ENCODE measurements at places on chromosomes 4 and X.

DNA sequence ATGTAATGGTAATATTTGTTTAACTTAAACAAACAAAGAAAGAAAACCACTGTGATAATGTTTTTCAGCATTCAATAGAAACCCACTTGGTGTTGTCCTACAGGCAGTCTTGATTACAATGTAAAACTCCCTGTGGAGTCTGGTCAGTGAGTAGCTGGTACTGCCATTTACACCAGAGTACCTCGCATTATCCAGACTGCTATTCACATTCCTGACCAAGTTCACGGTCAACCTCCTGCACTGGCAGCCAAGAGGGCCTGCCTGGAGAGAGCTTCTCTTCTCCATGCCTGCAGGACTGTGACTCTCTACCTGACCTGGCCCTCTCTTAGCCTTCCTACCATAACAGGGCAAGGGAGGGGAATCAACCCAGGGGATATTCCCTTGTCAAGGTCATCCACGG lies 2.9 kb upstream of the LONRF3 start:
- no peak overlapping the region for H3K4me3 ChIP-seq
- H3K36me3 ChIP-seq: no peaks in the 10 kb centered on the region
- H3K4me1 ChIP-seq: peaks cover 18% of the 10 kb centered on the region
- H3K27me3 ChIP-seq: peaks cover 100% of the 10 kb centered on the region

- no peaks in the 10 kb centered on the region for H3K4me1 ChIP-seq
- no peak overlapping the region for H3K27ac ChIP-seq
- DNase-seq: no peak
- H3K36me3 ChIP-seq: peaks cover 35% of the 10 kb centered on the region
- peaks cover 13% of the 10 kb centered on the region for H3K27me3 ChIP-seq
- H3K4me3 ChIP-seq: no peak overlapping the region
These were observed 27.0 kb upstream of the NAF1 start for GRCh38 chr4:163193717-163194116.

GRCh38 chrX:50913520-50913919 lies 3.0 kb downstream of the BMP15 start:
- no peaks in the 10 kb centered on the region for H3K36me3 ChIP-seq
- H3K4me1 ChIP-seq: no peaks in the 10 kb centered on the region
- no peaks in the 10 kb centered on the region for H3K27me3 ChIP-seq
- H3K27ac ChIP-seq: no peak overlapping the region
- no peak overlapping the region for H3K4me3 ChIP-seq
- DNase-seq: no peak

GRCh38 chr4:142351958-142352357 lies 494.1 kb downstream of the INPP4B start:
- H3K4me3 ChIP-seq: no peak overlapping the region
- no peaks in the 10 kb centered on the region for H3K36me3 ChIP-seq
- H3K27ac ChIP-seq: no peak overlapping the region
- DNase-seq: no peak
- peaks cover 5% of the 10 kb centered on the region for H3K27me3 ChIP-seq

DNA sequence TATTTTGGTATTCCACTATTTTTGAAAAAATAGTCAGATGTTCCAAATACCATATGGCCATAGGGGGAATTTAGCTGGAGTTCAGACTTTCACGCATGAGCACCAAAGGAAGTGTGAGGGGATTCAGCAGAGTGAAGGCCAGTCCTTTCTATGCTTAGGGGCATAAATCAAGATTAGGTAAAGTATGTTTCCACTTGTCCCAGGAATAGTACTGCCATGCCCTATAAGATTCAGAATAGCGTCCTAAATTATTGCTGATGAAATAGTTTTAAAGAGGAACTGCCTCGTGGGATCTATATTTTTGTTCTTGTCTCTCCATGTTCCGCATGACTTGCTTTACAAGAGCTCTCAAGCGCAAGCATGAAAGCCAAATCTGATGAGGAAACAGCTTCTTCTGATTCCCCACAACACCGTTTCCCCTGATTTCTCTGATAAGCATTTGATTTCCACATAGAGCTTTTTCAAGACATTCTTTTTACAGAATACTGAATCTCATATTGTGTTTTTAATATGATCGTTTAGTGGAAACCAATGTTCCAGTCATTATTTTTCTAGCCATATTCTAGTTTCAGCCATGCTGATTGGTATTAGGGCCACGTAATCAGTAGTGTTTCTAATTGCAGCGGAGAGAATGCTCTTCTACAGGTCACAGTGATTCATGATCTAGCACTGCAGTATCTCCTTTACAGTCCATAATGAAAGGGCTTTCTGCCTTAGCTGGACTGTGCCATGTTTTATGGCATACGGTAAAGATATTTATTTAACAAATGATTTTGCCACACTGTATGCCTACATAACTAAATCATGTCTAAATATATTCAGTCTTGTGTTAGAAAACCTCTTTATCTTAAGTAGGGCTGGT lies 492.3 kb downstream of the CENPC start:
- peaks cover 5% of the 10 kb centered on the region for H3K27me3 ChIP-seq
- no peak overlapping the region for H3K4me3 ChIP-seq
- H3K27ac ChIP-seq: no peak overlapping the region
- H3K36me3 ChIP-seq: no peaks in the 10 kb centered on the region
- H3K4me1 ChIP-seq: peaks cover 27% of the 10 kb centered on the region

DNA sequence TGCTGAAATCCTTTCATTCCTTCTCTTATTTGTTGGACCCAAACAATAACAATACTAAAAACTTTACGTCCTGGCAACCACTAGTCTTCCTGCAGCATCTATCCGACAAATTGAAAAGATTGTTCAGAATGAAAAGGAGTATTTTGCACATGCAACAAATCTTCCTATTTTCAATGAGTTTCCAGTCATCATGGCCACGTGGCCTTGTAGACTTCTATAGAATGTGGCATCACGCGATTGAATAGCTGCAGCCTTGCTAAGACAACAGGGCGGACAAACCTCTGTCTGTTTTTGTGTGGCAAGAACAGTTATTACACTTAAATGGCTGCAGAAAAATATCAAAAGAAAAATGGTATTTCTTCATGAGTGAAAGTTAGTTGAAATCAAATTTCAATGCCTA lies 297.9 kb upstream of the LCORL start:
- no peaks in the 10 kb centered on the region for H3K4me1 ChIP-seq
- H3K27me3 ChIP-seq: no peaks in the 10 kb centered on the region
- no peak overlapping the region for H3K27ac ChIP-seq
- no peak overlapping the region for H3K4me3 ChIP-seq
- DNase-seq: no peak

DNA sequence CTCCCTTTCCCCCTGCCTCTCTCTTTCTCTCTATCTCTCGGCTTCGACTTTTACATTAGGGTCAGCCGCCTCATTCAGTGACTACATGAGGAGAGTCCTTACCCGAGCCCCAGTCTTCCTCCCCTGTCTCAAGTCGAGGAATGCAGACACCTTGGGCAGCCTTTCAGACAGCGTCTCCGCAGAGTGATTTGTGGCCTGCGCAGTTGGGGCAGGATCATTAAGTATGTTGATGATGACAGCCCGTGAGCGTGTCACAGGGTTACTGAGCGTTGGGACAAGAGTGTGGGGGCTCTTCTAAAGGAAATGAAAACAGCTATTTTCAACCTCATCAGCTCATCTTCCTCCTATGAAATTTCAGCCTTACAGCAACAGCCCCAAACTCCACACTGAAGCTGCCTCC lies 312.1 kb upstream of the GATB start:
- no peaks in the 10 kb centered on the region for H3K27me3 ChIP-seq
- H3K36me3 ChIP-seq: no peaks in the 10 kb centered on the region
- H3K27ac ChIP-seq: no peak overlapping the region
- H3K4me3 ChIP-seq: no peak overlapping the region

- H3K4me1 ChIP-seq: peaks cover 5% of the 10 kb centered on the region
- no peak overlapping the region for H3K27ac ChIP-seq
- H3K27me3 ChIP-seq: no peaks in the 10 kb centered on the region
- peaks cover 25% of the 10 kb centered on the region for H3K36me3 ChIP-seq
- DNase-seq: no peak
These were observed 33.7 kb upstream of the TXK start for GRCh38 chr4:48167538-48168263.

GRCh38 chr4:114034189-114034588 lies 54.7 kb upstream of the ARSJ start:
- H3K36me3 ChIP-seq: no peaks in the 10 kb centered on the region
- no peaks in the 10 kb centered on the region for H3K4me1 ChIP-seq
- H3K27ac ChIP-seq: no peak overlapping the region

GRCh38 chr4:46441136-46441859 lies 51.4 kb upstream of the GABRA2 start:
- no peaks in the 10 kb centered on the region for H3K36me3 ChIP-seq
- H3K27ac ChIP-seq: no peak overlapping the region
- no peak overlapping the region for H3K4me3 ChIP-seq
- H3K27me3 ChIP-seq: no peaks in the 10 kb centered on the region

DNA sequence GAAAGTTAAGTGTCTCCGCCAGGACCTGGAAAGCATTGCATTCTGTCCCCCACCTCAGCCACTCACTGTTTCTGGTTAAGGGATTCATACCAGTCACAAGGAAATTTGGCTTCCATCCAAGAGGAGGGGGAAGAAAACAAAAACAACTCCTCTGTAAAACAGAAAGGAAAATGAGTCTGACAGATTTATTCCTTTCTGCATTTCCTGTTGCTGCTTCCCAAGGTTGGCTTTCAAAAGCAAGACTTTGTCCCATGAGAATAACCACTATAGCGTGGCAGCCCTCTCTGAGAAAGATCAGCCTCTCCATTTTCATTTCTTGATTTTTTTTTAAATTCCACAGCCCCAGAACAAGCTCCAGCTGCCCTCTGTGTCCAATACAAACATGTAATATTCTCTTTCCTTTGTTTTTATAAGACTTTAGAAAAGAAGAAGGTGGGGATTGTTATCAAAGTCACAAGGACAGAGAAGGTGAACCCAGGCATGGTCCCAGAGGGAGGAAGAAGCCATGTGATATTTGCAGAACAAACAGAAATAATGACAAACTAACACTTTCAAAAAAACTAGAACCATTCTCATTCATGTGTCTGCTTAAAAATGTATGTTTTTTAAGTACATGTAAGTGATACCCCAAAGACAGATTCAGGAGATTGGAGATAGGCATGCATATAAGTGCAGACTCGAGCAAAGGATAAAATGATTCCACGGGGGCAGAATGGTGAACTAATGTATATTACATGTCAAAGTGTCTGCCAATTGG lies 90.7 kb upstream of the DCLK2 start:
- DNase-seq: no peak
- H3K4me3 ChIP-seq: no peak overlapping the region
- no peaks in the 10 kb centered on the region for H3K36me3 ChIP-seq
- H3K27me3 ChIP-seq: no peaks in the 10 kb centered on the region
- peaks cover 14% of the 10 kb centered on the region for H3K4me1 ChIP-seq

- H3K27ac ChIP-seq: no peak overlapping the region
- no peak overlapping the region for H3K4me3 ChIP-seq
- DNase-seq: no peak
- H3K27me3 ChIP-seq: no peaks in the 10 kb centered on the region
- H3K36me3 ChIP-seq: 0 out of 2 replicates have a peak, but pooled peaks cover 2% of the 10 kb centered on the region
These were observed 67.5 kb upstream of the DDX60 start for GRCh38 chr4:168386002-168386401.

DNA sequence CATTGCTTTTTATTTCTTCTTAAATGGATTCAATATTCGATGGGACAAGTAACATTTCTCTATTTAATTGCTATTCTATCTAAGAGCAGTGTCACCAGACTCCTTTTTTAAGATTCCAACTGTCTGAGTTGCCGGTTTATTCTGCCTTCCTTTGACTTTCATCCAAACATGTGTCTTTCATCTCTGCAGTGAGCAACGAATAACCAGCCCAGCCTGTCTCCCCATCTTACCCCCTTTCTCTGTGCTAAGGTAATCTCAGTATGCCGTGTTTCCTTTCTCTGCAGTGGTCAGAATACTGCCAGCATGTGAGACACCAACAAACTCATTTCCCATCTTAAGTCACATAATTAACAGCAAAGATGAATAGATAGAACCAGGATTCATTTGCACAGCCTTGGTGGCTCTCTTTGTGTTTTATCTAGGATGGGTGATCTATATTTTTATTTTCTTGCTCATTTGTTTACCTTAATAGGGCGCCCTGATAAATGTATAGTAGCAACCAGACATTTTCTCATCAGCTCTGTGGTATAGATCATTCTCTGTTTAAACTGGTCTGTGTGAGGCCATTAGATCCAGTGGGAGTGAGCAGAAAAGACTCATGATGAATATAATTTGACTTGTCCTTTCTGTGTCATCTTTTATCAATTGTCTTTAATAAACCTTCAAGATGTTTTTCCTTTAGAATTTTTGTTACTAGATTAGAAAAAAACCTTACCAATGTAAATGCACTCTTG lies 394.8 kb upstream of the IGFBP7 start:
- no peak overlapping the region for H3K4me3 ChIP-seq
- peaks cover 4% of the 10 kb centered on the region for H3K4me1 ChIP-seq
- H3K36me3 ChIP-seq: no peaks in the 10 kb centered on the region
- no peak for DNase-seq

DNA sequence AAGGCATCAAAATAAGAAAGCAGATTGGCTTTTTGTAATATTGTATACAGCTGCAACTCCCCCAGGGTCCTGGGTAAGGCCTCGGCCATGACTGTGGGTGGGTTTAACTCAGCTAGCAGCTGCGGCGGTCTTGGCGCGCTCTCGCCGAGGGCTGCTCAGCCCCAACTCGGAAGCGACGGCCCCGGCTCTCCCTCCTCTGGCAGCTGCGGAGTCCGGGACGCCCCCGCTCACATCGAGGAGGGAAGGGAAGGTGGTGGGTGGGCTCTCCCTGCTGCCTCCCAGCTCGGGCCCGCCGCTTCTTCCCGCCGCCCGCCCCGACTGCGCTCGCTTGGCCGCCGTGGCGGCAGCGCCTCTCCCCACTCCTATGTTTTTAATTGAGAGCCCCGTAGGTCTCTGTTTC lies 51.2 kb downstream of the GPR50 start:
- DNase-seq: peak; percentile 33
- peaks cover 35% of the 10 kb centered on the region for H3K27me3 ChIP-seq
- H3K36me3 ChIP-seq: no peaks in the 10 kb centered on the region
- peaks cover 8% of the 10 kb centered on the region for H3K4me1 ChIP-seq

- no peaks in the 10 kb centered on the region for H3K27me3 ChIP-seq
- H3K27ac ChIP-seq: no peak overlapping the region
- H3K4me1 ChIP-seq: peaks cover 8% of the 10 kb centered on the region
- no peak for DNase-seq
- H3K36me3 ChIP-seq: no peaks in the 10 kb centered on the region
These were observed 51.9 kb downstream of the TET2 start for GRCh38 chr4:105198541-105198940.

DNA sequence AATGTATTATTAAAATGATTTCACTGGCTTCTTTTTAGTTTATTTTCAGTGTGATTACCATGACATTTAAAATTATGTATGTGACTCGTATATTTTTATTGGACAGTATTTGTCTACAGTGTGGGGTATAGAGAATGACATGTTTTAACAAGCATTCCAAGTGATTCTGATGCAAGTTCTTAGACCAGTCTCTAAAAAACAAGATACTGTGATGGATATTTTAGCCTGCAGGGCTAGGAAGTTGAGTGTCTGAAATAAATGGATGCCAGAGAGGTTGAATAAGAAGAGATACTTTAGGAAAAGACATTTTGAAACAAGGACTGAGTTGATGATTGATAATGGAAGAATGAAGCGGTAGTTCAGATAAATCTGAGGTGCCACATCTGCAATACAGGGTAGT lies 3.5 kb upstream of the MAD2L1 start:
- H3K27me3 ChIP-seq: no peaks in the 10 kb centered on the region
- no peaks in the 10 kb centered on the region for H3K36me3 ChIP-seq
- peaks cover 30% of the 10 kb centered on the region for H3K4me1 ChIP-seq
- DNase-seq: no peak
- no peak overlapping the region for H3K4me3 ChIP-seq

GRCh38 chr4:169618286-169618685 lies 2.1 kb upstream of the CLCN3 start:
- H3K27me3 ChIP-seq: no peaks in the 10 kb centered on the region
- H3K36me3 ChIP-seq: no peaks in the 10 kb centered on the region
- peaks cover 23% of the 10 kb centered on the region for H3K4me1 ChIP-seq
- no peak overlapping the region for H3K4me3 ChIP-seq
- DNase-seq: no peak
- H3K27ac ChIP-seq: no peak overlapping the region

GRCh38 chrX:72029483-72030411 lies 102.0 kb downstream of the RTL5 start:
- no peaks in the 10 kb centered on the region for H3K27me3 ChIP-seq
- H3K36me3 ChIP-seq: no peaks in the 10 kb centered on the region
- peaks cover 9% of the 10 kb centered on the region for H3K4me1 ChIP-seq
- no peak overlapping the region for H3K27ac ChIP-seq

Data from WTC11 (cell line).